ENCODE measurements at places on chromosomes 11 and 22.

GRCh38 chr11:105132716-105133511 is 6.7 kb downstream of the CARD18 start:
- no peak for DNase-seq

- no peak for DNase-seq
These were observed 248.1 kb downstream of the OPCML start for GRCh38 chr11:133284156-133284555.

DNA sequence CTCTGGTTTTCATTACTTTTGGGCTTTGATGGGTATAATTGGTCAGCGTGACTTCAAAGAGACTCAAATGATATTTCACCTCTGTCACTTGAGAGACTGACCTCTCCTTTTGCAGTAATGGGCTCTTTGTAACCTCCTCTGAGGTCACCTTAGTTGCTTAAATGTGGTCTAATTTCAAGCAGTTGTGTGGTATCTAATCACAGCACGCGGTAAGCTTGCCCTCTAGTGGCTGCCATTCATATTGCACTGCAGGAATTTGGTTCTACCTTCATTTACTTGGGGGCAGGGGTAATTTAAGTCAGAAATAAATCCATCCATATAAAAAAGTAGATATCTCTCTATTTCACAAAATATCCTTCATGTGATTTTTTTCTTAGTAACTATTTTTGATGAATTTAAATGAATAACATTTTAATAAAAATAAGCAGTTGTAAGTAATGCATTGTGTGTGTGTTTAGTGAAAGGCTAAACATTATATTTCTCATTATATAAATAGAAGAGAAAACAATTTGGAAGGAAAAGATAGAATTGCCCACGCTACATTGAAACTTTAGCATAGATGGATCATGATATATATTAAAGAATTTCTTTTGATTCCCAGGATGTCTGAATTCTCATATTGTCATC is 55.0 kb upstream of the ANO3 start:
- no peak for DNase-seq

GRCh38 chr11:19580646-19581045 is 132.0 kb upstream of the NAV2 start:
- DNase-seq, result no peak

GRCh38 chr11:17519061-17519885 is 24.9 kb downstream of the USH1C start:
- DNase-seq, result no peak

DNA sequence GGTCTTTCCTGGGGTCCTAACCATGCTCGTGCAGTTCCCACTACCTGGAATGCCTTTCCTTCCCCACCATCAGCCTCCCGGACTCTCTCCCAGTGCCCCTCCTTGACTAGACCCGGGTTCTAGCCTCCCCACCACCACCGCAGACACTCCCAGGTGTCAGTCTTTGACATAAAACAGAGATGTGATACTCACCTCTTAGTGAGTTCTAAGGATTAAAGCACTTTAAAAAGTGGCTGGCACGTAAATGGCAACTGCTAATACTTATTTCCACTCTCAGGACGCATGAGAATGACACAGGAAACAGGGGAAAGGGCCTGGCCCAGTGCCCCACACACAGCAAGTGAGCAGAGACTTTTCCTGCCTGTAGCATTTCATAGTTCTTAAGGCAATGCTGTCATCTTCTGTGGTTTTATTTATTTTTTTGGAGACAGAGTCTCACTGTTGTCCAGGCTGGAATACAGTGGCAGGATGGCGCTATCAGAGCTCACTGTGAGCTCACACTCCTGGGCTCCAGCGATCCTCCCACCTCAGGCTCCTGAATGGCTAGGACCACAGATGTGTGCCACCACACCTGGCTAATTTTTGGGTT is 1.9 kb upstream of the SLC25A45 start:
- DNase-seq, result no peak

DNA sequence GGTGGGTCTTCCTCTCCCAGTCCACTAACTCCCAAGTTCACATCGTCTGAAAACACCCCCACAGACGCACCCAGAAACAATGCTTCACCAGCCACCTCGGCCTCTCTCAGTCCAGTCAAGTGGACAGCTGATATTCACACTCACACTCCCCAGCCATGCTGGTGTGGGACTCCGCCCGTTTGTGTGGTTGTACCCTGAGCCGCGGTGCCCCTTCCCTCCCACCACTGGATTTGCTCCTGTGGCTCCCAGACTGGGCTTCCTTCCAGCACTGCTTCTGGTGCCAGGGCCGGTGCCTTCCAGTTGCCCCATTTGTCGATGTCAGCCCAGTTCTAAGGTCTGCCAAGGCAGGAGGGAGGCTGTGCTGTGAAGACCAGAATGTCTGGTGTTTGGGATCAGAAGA is 37.9 kb upstream of the PLET1 start:
- no peak for DNase-seq
